ENCODE measurements at places on chromosomes 2 and 18. TPM values are rescaled to one million over a fixed set of nuclear protein-coding genes. Genes with fewer than 3 reads are reported as not detected.

EPAS1 gene
- 127 TPM for total RNA-seq

DNA sequence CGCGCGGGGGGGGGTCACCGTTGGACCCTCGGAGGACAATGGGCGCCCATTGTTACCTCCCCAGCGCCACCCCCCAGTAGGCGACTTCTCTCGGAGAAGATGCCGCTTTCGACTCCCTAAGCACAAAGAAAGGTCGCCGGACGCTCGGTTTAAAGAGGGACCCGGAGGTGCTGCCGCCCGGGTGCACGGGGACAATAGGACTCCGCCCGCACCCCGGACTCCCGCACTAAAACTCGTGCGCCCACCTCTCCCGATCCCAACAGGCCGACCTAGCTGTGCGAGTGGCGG, 318 bp upstream of the CDC42EP3 start:
- DNase-seq = no peak

UGT1A10 gene
- not detected for total RNA-seq

DNA sequence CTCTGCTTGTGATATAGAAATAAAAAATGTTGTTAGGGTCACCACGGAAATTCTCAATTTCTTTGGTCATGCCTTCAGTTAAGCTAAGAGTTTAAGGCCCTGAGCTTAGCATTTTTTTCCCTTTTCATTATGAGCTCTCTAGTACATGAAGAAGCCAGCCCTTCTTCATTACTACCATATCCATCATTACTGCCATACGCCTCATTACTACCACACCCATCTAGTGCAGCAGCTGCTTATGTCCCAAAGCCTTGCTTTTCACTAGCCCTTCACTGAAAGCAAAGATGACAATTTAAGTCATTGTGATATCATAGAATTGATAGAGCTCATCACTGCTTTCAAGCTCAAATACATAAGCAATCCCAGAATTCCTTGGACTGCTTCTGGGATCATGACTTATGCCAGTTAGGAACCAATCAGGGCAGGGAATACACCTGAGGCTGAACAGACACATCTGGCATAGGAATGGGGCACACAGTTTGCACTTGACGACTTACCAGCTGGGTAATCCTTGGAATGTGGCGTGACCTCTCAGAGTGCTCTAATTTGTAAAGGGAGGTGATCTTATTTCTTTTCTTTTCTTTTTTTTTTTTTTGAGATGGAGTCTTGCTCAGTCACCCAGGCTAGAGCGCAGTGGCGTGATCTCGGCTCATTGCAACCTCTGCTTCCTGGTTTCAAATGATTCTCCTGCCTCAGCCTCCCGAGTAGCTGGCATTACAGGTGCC, 40.3 kb downstream of the SOWAHC start:
- no peak for DNase-seq

GRCh38 chr2:188909036-188909435, 65.1 kb upstream of the COL3A1 start:
- no peak for DNase-seq

GRCh38 chr18:65988386-65988785, 237.6 kb downstream of the CDH7 start:
- DNase-seq = no peak

ANTXR1 gene
- total RNA-seq = 36.1 TPM

- no peak for DNase-seq
Observed at GRCh38 chr2:226791056-226791486, 8.5 kb downstream of the IRS1 start.

GRCh38 chr2:204074456-204074855, 137.9 kb downstream of the ICOS start:
- DNase-seq = no peak

DNA sequence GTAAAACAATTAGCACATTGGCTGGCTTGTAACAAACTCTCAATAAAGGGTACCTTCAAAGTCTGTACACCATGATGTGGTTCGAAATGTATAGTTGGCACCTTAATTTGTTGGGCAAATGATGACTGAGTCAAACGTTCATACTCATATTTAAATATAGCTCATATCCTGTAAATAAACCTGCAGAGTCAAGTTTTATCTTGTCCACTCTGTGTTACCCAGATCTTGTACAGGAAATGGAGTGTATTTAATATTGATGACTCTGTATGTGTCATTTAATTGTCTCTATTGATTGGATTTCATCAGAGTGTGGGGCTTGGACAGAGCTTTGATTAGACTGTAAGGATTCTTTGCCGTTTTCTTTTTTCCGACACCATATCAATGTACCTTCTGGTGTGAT, 805.6 kb upstream of the ZEB2 start:
- no peak for DNase-seq

- no peak for DNase-seq
Observed at GRCh38 chr18:2986150-2986865, 26.6 kb downstream of the LPIN2 start.

DNA sequence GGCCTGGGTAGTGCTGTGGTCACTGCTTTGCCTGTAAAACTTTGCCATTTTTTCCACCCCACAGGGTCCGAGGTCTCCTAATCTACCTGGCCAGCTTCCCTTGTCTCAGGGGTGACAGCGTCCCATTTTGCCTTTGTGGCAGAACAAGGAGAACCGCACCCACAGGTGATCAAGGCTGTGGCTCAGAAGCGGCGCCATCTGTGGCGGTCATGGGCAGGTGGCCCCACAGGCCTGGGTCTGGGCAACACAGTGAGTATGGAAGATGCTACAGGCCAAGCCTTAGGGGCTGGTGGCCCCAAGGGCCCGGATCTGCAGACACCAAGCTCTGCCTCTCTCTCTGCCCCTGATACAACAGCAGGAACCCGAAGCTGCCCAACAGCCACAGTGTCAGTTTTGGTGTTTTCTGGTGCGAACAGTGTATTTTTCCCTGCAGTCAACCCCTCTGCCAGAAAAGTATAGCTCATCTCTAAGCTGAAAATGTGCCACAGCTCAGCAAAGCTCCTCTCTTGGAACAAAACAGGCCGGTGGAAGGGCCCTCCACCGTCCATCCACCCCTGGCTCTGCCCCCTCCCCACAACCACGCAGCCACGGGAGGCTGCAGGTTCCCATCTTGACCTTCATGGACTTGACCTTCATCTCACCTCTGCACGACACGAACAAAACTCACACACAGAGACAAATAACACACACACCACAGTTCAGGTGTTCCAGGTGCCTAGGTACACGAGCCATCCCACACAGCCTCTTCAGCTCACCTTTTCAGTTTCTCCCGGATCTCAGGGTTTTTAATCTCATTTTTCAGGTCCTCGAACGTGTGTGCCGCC, 96.7 kb downstream of the PXDN start:
- no peak for DNase-seq
